ENCODE measurements at places on chromosomes 16 and 17. TPM values are rescaled to one million over a fixed set of nuclear protein-coding genes. Genes with fewer than 3 reads are reported as not detected.

Gene KRTAP4-4
- not detected for total RNA-seq

GRCh38 chr16:56990407-56991286, 1.3 kb downstream of the NLRC5 start:
- no peak for DNase-seq

DNA sequence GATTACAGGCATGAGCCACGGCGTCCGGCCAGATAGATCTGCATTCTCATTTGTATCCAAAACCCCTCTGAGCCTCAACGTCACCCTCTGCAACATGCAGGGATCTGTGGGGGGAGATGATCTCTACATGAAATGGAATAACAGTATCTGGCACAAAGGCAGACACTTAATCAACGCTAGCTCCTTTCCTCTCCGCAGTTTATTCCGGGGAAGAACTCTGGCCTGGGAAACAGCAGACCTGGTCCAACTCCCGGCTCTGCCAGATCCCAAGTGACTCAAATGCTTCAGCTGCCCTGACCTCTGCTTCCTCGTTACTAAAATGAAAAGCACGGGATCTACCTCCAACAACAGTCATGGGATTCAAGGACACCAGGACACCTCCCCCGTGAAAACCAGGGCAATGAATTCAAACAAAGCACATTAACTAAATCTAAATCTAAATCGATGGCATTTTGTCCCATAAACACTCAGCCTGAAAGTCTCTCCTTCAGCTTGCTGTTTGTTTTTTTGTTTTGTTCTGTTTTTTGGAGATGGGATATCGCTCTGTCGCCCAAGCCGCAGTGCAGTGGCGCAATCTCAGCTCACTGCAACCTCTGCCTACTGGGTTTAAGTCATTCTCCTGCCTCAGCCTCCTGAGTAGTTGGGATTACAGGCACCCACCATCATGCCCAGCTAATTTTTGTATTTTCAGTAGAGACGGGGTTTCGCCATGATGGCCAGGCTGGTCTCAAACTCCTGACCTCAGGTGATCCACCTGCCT, 78.2 kb downstream of the NXN start:
- DNase-seq = no peak

DNA sequence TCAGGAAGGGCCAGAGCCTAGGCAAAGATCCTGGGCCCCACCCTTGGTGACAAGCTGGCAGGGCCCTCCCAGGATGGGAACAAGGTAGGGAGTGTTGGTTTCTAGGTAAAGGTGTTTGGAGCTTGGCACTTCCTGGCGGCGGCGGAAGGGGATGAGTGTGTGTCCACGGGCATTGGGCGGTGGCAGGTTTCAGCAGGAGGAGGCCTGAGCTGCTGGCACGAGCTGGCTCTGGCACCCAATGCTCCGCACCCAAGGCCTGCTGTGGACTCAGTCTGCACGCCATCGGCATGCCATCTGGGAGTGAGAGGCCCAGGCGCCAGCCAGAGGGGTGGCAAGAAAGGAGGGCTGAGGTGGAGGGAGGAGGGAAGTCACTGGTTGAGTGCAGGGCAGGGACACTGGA, 46.9 kb upstream of the TAC4 start:
- DNase-seq = peak; percentile 53

GRCh38 chr16:17098685-17099084, 372.1 kb downstream of the XYLT1 start:
- no peak for DNase-seq

DNA sequence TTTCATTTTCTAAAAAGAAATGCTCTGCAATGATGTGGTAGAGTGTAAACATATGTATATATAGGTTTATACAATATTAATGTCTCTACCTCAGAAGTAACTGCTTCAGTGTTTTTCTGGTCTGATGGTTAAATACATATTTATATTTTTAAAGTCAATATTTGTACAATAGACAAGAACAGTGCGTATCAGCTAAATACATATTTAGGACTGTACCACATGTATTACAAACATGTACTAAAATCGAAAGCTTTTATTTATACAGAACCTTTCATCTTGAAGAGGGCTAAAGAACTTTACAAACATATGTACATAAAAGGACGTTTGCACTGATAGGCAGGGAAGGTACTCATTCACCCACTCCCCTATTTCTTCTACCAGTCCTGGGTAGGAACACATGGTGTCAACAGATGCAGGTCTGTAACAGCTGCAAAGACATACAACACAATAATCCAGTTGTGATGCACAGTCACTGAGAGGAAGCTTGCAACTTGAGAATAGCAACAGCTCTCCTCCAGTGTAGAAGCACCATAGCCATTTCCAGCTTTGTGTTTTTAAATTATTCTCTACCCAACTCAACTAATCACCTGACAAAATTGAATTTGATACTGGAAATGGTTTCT, 206.9 kb upstream of the C17orf78 start:
- no peak for DNase-seq

Gene TNS4
- 24.7 TPM for total RNA-seq

DNA sequence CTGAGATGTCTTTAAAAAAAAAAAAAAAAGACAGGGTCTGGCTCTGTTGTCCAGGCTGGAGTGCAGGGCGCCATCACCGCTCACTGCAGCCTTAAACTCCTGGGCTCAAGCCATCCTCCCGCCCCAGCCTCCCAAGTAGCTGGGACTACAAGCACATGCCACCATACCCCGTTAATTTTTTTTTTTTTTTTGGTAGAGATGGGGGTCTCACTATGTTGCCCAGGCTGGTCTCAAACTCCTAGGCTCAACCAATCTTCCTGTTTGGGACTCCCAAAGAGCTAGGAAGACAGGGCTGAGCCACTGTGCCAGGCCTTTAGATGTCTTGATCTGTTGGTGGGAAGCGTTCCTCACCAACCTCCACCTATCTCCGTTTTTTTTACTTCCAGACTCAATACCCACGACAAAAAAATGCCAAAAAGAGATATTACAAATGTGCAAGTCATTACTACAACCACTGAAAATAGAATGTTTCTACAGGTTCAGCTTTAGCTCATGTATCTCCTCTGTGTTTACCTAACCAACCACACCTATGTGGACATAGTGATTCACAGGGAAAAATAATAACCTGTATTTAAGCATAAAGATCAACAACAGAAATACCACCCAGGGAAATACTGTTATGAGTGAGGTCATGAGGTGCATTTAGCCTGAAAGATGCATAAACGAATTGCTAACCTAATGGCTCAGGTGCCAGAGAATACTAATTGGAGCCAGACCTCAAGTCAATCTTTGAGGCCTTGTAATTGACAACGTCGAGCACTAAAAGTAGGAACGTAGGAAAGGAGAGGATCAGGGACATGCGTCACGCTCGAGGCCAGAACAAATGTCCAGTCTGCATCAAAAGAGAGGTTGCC, 22.6 kb downstream of the NACA2 start:
- no peak for DNase-seq

- DNase-seq = no peak
These were observed 5.8 kb downstream of the PIK3R6 start for GRCh38 chr17:8861495-8862181.

GRCh38 chr17:64787255-64787920, 125.3 kb upstream of the SMURF2 start:
- DNase-seq = no peak

Gene MRPL58
- 46.8 TPM for total RNA-seq

Gene CA5A
- not detected for total RNA-seq

Gene PSME3IP1
- 66.6 TPM for total RNA-seq

Gene TBC1D3G
- total RNA-seq = not detected

DNA sequence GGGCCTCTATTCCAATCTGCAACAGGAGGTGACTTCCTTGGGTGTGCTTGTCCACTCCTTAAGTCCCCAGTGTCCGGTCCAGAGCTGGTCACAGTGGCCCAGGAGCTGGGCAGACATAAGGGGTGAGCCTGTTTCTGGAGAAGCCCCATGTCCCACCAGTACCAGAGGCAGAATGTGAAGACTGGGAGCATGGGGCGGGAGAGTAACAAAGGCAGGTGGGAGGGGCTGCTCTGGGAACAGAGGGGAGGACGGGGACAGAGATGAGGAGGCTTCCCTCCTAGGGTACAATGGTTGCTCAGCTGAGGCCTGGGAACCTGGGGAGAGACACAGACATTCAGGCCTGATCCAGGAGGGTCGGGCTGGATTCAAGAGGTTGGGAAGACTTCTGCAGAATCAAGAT, 323.3 kb upstream of the TNRC6C start:
- DNase-seq = no peak

Gene CLDN9
- total RNA-seq = not detected

Gene GLYR1
- 78.0 TPM for total RNA-seq

- no peak for DNase-seq
These were observed 2.6 kb upstream of the ST3GAL2 start for GRCh38 chr16:70441406-70441990.

Data from thyroid gland (tissue), 4 donors.